NCI-H69 (cell line): ENCODE measurements at places on chromosomes 12 and 14.

- DNase-seq, result peak; percentile 54
Measured at GRCh38 chr14:75578102-75578785, at the start of gene FLVCR2. Gene FLVCR2 (plus strand): TSS chr14:75578620. CDS start chr14:75578973, 353 bp downstream.

DNA sequence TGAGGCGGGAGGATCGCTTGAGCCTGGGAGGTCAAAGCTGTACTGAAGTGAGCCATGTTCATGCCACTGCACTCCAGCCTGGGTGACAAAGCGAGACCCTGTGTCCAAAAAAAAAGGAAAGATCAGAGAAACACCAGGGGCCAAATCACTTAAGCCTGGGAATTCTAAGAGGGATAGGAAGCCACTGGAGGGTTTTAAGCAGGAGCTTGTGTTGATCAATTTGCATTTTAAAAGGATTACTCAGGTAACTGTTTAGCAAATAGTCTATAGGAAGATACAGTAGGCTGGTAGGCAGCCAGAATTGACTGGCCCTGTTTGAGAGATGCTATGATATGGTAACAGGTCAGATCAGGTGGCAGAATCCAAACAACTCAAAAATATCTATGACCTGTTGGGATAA is 162.7 kb downstream of the SPTSSA start:
- no peak for DNase-seq

- peak; percentile 93 for DNase-seq
Measured at GRCh38 chr14:79661752-79662151, 549.6 kb downstream of the DIO2 start.

- peak; percentile 83 for DNase-seq
Measured at GRCh38 chr12:121970581-121971300, 50.9 kb upstream of the BCL7A start.

DNA sequence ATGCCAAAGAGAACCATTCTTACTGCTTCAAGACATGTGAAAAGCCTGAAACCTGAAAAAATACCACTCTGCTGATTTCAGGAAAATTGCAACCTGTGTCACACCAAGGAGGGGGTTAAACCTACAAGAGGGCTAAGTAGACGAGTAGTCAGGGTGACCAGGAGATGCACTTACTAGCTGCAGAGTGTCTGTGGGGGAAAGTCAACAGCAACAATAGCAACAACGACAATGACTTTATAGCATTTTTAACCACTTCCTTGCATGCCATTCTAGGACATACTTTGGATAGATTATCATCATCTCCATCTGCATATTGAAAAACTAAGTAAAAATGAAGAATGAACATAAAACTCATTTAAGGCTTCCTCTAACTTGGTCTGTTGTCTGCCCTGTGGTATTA is 902.7 kb downstream of the BCL11B start:
- DNase-seq, result no peak

GRCh38 chr12:54444206-54444605 is 25.1 kb upstream of the ITGA5 start:
- DNase-seq, result peak; percentile 29

GRCh38 chr14:42792166-42792565 is 1185.5 kb downstream of the LRFN5 start:
- DNase-seq, result no peak

GRCh38 chr14:31124197-31124596 is 83.4 kb downstream of the HECTD1 start:
- no peak for DNase-seq

DNA sequence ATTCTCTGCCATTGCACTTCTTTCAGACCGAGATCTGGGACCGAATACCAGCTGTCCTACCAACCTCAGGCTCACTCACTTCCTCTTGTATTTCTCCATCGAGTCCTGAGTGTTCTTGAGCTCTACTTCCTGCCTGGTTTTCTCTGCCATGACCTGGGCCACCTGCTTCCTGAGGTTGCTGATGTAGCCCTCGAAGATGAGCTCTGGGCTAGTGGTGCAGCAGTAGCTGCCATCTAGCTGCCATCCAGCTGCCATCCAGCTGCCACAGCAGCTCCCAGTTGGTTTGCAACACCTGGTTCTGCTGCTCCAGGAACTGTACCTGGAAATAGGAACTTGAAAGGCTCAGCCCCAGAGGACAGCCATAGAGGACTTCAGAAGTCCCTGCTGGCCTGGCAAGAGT is 15.0 kb upstream of the KRT73 start:
- no peak for DNase-seq

DNA sequence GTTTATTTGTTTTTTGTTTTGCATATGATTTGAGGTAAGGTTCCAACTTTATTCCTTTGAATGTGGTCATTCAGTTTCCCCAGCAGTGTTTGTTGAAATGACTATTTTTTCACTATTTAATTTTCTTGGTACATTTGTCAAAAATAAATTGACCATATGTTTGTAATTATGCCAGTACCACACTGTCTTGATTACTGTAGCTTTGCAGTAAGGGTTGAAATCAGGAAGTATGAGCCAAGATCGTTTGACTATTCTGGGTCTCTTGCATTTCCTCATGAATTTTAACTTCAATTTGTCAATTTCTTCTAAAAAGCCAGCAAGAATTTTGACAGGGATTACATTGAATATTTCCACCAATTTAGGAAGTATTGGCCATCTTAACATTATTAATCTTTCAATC is 199.3 kb upstream of the PPFIA2 start:
- peak; percentile 39 for DNase-seq

DNA sequence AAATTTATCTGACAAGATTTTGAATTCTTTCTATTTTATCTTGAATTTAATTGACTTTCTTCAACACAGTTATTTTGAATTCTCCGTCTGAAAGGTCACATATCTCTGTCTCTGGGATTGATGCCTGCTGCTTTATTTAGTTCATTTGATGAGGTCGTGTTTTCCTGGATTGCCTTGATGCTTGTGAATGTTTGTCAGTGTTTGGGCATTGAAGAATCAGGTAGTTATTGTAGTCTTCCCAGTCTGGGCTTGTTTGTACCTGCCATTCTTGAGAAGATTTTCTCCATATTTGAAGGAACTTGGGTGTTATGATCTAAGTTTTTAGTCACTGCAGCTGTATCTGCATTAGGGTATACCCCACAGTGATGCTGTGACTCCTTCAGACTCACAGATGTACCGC is 315.8 kb upstream of the DDHD1 start:
- no peak for DNase-seq
